Aorta (tissue), 5 donors: ENCODE measurements at places on chromosomes 11 and 22. TPM values are rescaled to one million over a fixed set of nuclear protein-coding genes. Genes with fewer than 3 reads are reported as not detected.

ZNF408 gene
- 9.8 TPM for total RNA-seq

- H3K27me3 ChIP-seq: no peaks in the 10 kb centered on the region
- no peaks in the 10 kb centered on the region for H3K36me3 ChIP-seq
- H3K27ac ChIP-seq: no peak overlapping the region
- H3K4me3 ChIP-seq: no peak overlapping the region
- peak; percentile 93 for DNase-seq
- H3K4me1 ChIP-seq: no peaks in the 10 kb centered on the region
Measured at GRCh38 chr22:33302049-33302545, 243.9 kb upstream of the SYN3 start.

- no peak overlapping the region for H3K4me3 ChIP-seq
- no peaks in the 10 kb centered on the region for H3K4me1 ChIP-seq
- H3K27me3 ChIP-seq: no peaks in the 10 kb centered on the region
- H3K27ac ChIP-seq: peak overlapping the region; percentile 88
- DNase-seq: peak; percentile 72
- H3K36me3 ChIP-seq: no peaks in the 10 kb centered on the region
Measured at GRCh38 chr11:16790486-16791190, 52.2 kb downstream of the C11orf58 start.

PATE2 gene
- not detected for total RNA-seq
